ENCODE measurements at places on chromosomes 2 and 18.

DNA sequence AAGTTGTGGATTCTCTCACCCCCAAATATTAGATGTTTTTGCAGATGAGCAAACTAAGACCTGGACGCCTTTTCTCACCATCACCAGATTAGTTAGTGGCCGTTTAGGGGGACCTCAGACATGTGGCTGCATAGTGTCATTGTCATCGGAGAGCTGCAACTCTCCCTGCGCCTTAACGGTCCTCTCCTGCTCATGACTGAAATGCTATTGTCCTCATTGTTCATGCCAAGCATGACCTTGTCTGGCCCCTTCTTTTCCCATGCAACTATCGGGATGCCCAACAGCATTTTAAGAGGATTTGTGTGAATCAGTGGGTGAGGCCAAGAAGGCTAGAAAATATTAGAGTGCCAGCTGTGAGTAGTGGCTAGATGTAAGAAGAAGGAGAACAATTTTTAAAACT is 174.2 kb downstream of the SOCS6 start:
- no peak for DNase-seq

GRCh38 chr18:40404284-40404683 is 1550.8 kb upstream of the PIK3C3 start:
- no peak for DNase-seq

DNA sequence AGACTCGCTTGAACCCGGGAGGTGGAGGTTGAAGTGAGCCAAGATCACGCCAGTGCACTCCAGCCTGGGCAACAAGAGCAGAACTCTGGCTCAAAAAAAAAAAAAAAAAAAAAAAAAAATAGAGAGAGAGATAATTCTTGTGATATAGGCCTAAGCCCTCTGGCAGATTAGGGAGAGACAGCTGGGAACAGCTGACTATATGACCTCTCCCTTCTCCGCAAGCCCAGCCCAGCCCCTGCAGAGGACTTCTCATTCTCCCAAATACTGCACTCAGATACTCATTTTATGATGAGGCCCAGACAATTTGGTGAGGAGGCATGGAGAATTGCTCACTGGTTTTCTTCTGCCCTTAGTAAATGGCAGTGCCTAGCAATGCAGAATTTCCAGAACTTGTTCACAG is 262.0 kb downstream of the HAUS1 start:
- no peak for DNase-seq

- DNase-seq, result no peak
Measured at GRCh38 chr2:134014196-134014960, 239.5 kb upstream of the MGAT5 start.

GRCh38 chr2:60516383-60516811 is 37.1 kb downstream of the BCL11A start:
- DNase-seq, result no peak

GRCh38 chr2:32009516-32010256 is 1.1 kb downstream of the MEMO1 start:
- DNase-seq, result no peak

- no peak for DNase-seq
Measured at GRCh38 chr2:132597831-132598230, 72.2 kb downstream of the LYPD1 start.

DNA sequence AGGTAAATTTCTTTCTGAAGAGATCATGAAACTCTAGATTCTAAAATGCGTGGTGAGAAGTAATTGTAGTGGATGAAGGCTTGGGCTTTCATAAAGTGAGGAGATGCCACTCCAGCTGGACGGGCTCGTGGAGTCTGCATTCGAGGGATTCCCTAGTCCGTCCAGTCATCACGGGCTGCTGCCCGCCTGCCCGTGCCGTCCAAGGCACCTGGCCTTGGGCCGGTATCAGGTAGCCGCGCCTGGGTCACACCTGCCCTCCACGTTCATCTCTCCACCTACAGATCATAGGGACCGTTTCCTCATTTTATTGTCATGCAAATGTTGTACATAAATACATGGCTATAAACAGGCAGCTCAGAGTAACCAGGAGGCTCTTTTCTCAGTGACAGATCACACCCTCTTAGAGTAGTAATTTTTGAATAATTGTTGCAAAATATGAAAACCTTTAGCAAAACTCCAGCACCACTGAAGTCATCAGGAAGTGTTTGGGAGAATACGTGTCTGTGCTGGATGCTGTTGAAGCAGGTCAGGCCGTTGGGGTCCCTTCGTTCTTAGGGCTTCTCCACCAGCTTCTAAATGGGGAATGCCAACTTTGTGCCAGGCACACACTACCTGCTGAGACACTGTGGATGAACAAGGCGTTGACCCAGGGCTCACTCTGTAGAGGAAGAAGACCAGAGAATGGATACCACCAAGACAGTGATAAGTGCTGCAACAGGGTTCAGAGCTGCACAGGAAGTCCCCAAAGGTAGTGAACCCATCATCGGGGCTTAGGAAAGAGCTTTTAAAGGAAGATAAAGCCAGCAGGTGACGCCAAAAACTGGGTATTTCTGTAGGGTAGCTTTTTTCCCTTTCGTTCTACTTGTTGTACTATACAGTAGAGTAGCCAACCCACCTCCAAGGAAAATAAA is 112.5 kb downstream of the FAM210A start:
- DNase-seq, result no peak

GRCh38 chr2:30356071-30356470 is 91.0 kb upstream of the LCLAT1 start:
- DNase-seq, result no peak

DNA sequence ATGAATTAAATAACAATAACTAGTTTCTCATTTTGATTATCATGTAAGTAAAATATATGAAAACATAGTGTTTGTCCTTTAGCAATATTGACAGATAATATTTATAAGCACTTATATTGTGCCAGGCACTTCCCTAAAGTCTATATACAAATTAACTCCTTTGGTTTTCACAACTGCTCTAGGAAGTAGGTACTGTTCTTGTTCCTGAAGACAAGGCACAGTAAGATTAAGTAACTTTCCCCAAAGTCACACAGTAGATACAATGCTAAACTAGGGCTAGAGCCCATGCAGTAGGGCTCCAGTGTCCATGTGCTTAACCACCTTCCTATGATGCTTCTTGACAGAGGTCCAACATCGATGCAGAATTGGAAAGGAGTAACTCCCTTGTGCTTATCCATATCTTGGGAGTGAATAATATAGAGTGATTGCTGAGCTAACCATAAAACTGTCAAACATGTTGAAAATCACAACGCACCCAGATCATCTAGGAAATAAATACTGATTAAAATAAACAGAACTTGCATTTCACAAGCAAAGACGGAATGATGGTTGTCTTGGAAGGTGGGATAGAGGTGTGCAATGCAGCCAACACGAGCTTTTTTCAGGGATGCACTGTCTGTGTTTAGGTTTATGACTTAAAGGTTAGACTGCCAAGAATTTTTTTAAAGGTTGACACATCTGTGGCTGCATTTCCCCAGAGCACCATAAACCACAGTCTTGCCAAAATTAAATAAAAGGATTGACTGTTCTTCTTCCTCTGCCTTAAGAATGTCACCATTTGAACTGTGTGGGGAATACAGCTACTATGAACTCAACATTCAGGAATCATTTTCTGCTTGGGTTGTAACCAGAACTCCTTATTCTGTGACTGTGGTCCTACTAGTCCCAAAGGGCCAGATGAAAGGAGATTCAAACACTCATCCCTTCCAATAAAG is 80.8 kb downstream of the ANKRD44 start:
- no peak for DNase-seq

GRCh38 chr2:160551259-160551658 is 57.7 kb upstream of the RBMS1 start:
- DNase-seq, result no peak

- DNase-seq, result no peak
Measured at GRCh38 chr2:1988594-1988993, 244.3 kb upstream of the PXDN start.

DNA sequence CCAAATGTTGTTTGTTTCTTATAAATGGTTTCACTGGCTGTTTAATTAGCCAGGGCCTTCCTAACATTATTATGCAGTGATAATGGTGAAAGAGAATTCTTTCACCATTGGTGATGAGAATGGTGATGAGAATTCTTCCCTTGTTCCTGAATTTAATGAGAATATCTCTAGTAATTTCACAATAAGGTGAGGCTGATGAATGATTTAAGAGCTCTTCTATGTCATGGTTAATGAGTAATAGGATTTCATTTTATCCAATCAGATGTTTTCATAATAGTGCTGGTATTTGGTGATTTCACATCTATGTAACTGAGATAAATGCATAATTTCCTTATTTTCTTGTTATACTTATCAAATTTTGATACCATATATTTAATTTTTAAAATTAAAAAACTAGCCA is 535.7 kb upstream of the ZEB2 start:
- DNase-seq, result no peak

GRCh38 chr2:72211777-72212485 is 64.3 kb upstream of the CYP26B1 start:
- no peak for DNase-seq

DNA sequence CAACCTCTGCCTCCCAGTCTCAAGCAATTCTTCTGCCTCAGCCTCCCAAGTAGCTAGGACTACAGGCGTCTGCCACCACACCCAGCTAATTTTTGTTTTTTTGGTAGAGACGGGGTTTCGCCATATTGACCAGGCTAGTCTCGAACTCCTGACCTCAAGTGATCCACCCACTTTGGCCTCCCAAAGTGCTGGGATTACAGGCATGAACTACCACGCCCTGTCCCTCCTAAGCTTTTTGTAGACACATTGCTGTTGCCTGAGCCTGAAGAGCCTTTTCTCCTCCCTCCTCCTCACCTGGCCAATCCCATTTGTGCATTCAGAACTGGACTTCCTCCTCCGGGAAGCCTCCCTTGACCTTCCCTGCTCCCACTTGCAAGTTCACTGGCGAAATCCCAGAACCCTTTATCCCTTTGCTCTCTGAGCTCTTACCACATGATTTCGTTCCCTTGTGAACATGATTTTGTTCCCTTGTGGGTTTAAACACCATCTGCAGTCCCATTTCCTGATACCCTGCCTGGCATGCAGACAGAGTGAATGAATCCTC is 2.6 kb downstream of the C2orf72 start:
- DNase-seq, result no peak

GRCh38 chr2:85134896-85135659 is 1.9 kb downstream of the TCF7L1 start:
- no peak for DNase-seq

DNA sequence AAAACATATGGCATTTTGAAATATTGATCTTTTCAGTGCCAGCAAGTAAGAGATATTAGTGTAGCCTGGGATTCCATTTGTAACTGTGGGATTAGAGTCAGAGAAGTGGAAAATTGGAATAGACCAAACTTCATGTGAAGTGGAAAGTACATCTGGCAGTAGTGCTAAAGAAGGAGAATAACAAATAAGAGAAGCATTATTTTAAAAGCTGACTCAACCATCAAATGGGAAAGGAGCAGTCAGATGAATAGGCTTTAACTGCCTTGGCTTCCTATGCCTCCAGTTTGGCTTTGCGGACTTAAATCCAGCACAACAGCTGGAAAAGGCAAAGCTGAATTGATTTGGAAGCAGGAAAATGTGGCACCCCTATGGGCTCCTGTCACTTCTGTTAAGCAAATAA is 623.1 kb downstream of the TSN start:
- no peak for DNase-seq

- DNase-seq, result no peak
Measured at GRCh38 chr2:120654381-120655134, 81.1 kb upstream of the GLI2 start.

GRCh38 chr2:180554330-180554729 is 426.1 kb upstream of the UBE2E3 start:
- no peak for DNase-seq

GRCh38 chr2:158649846-158650245 is 145.3 kb upstream of the DAPL1 start:
- no peak for DNase-seq

DNA sequence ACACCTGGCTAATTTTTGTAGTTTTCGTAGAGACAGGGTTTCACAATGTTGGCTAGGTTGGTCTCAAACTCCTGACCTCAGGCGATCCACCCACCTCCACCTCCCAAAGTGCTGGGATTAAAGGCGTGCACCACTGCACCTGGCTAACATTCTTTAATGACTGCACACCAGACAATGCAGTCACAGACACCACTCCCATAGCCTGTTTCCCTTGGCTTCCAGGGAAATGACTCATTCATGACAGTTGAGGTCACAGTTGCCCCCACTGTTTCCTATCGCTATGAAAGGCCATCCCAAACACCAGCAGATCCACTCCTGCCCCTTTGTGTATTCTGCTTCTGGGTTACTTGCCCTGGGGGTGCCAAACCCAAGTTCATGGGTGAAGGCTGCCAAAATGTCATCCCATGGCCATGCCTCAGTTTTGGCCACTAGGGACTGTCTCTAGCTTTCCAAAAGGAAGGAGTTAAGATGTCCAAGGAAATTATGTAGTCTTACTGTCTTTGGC is 8.7 kb downstream of the CHMP1B start:
- DNase-seq, result no peak

- DNase-seq, result no peak
Measured at GRCh38 chr2:37573451-37574388, 97.7 kb downstream of the CDC42EP3 start.

- DNase-seq, result no peak
Measured at GRCh38 chr18:49531678-49532153, 30.1 kb upstream of the LIPG start.

GRCh38 chr2:126793885-126794613 is 104.6 kb upstream of the TEX51 start:
- no peak for DNase-seq

DNA sequence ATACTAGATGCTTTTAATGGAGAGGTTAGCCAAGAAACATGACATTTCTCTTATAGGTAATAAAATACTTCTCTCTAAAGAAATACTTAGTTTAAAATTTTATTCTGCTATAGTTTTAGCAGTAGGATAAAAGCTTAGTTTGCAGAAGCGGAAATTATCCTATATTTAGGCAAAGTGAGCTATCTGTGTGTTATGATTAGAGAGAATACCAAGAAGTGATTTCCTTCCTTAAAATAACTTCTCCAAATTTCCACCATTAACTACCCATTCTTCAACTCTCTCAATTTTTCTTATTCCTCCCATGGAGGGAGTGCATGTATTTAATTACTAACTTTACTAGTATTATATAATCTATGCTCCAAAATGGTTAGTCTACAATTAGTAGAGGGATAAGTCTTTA is 15.8 kb upstream of the IL1RL1 start:
- no peak for DNase-seq

- no peak for DNase-seq
Measured at GRCh38 chr2:192960945-192961344, 766.2 kb upstream of the TMEFF2 start.

- no peak for DNase-seq
Measured at GRCh38 chr2:230902180-230902899, 22.7 kb downstream of the GPR55 start.

- DNase-seq, result no peak
Measured at GRCh38 chr2:150122871-150123613, 364.4 kb downstream of the RND3 start.

DNA sequence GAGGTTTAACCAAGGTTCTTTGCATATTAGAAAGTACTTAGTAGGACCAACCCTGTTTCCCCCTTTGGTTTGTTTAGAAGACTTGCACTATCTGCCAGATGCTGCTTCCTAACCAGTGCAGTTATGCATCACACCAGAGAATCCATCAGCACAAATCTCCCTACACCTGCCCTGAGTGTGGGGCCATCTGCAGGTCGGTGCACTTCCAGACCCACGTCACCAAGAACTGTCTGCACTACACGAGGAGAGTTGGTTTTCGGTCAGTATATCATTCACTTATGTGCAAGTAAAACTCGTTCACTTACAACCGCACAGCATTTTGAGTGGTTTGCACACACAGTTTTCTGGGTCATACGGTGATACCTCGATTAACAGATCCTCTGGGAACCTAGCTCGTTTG is 69.7 kb downstream of the ZNF532 start:
- DNase-seq, result no peak

GRCh38 chr2:68469935-68470334 is 2.5 kb downstream of the APLF start:
- no peak for DNase-seq

GRCh38 chr18:66523219-66523991 is 80.5 kb downstream of the CDH19 start:
- DNase-seq, result no peak

All from NCI-H2029 treated with DMSO at 0.1 percent for 48 hours (cell line).